PC-3 (cell line): ENCODE measurements at places on chromosomes 6 and 20.

GRCh38 chr20:1166948-1167720 is 17.6 kb downstream of the TMEM74B start:
- no peak overlapping the region for H3K27ac ChIP-seq
- H3K36me3 ChIP-seq, result peaks cover 84% of the 10 kb centered on the region
- no peak overlapping the region for H3K4me3 ChIP-seq
- no peak for DNase-seq

DNA sequence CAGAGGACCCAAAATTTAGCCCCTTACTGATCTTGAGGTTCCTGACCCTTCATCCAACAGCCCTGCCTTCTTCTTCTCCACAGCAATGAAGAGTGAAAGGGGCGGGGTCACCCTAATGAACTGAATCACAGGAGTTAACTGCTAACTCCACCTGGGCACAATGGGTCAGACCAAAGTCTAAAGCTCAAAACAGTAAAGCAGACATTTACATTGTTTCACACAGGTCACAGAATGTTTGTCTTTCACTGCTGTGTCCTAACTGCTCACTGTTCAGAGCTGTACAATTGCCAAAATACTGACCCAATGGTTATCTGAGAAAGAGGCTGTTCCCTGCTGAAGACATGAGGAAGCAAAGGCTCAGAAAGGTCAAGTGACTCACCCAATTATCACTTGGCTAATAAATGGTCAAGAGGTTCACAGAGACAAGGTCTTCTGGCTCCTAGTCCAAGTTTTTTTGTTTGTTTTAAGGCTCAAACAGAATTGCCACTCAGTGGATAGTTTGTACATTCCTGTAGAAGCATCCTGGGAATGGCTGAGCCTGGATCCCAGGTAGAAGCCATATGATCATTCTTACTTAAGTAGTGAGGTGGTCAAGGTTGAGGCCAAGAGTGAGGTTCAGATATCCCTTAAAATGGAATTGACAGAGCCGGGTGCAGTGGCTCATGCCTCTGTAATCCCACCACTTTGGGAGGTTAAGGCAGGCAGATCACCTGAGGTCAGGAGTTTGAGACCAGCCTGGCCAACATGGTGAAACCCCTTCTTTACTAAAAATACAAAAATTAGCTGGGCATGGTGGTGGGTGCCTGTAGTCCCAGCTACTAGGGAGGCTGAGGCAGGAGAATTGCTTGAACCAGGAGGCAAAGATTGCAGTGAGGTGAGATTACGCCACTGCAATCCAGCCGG is 35.1 kb upstream of the FAM83C start:
- no peaks in the 10 kb centered on the region for H3K36me3 ChIP-seq
- peaks cover 26% of the 10 kb centered on the region for H3K4me1 ChIP-seq
- no peaks in the 10 kb centered on the region for H3K27me3 ChIP-seq
- DNase-seq, result peak; percentile 30

GRCh38 chr6:80209430-80209829 is 103.0 kb downstream of the BCKDHB start:
- H3K4me3 ChIP-seq, result no peak overlapping the region
- H3K27me3 ChIP-seq, result no peaks in the 10 kb centered on the region
- H3K36me3 ChIP-seq, result no peaks in the 10 kb centered on the region
- no peak for DNase-seq

GRCh38 chr6:75283907-75284631 is 523 bp downstream of the TMEM30A start:
- H3K4me3 ChIP-seq, result peak overlapping the region; percentile 84
- no peak for DNase-seq
- peak overlapping the region; percentile 52 for H3K27ac ChIP-seq
- H3K27me3 ChIP-seq, result no peaks in the 10 kb centered on the region
- H3K4me1 ChIP-seq, result peaks cover 31% of the 10 kb centered on the region
- H3K36me3 ChIP-seq, result no peaks in the 10 kb centered on the region

DNA sequence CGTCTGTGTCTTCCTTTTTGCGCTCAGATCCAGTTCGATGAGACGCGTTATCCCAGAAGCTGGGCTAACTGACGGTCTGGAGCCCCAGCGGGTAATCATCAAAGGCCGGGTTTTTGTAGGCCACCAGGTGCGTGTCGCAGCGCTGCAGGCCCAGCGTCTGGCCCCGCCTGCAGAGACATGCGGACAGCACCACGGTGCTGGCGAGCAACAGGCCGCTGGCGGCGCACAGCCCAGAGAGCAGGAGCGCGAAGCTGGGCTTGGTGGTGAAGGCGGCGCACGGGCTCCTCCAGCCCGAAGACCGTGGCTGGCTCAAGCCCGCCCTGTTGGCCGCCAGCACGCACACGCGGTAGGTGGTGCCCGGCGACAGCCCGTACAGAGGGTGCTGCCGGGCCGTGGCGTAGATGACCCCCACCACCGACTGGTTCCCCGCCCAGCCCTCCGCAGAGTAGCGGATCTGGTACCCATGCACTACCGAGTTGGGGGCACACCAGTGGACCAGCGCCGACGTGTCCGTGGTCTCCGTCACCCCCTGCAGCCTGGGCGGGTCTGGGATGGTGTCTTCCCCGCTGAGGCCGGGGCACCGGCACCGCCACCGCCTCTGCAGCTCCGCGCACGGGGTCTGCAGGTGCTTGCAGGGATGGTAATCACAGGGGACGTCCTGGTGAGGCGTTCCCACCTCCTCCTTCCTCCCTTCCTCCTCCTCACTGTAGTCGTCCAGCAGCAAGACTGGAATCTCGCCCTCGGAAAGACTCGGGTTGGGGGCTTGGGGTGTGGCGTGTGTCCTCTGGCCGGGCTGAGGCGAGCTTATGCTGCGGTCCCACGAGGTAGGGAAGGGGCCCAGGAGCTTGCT is 12.7 kb downstream of the LRRN4 start:
- H3K36me3 ChIP-seq, result peaks cover 33% of the 10 kb centered on the region
- H3K4me1 ChIP-seq, result no peaks in the 10 kb centered on the region
- H3K4me3 ChIP-seq, result no peak overlapping the region
- H3K27ac ChIP-seq, result no peak overlapping the region

- no peak for DNase-seq
- no peak overlapping the region for H3K27ac ChIP-seq
- no peak overlapping the region for H3K4me3 ChIP-seq
- H3K36me3 ChIP-seq, result no peaks in the 10 kb centered on the region
- H3K4me1 ChIP-seq, result no peaks in the 10 kb centered on the region
These were observed 99.7 kb upstream of the EXOC2 start for GRCh38 chr6:792662-793061.

GRCh38 chr20:23079926-23080325 is 6.2 kb downstream of the CD93 start:
- H3K27ac ChIP-seq, result no peak overlapping the region
- H3K36me3 ChIP-seq, result no peaks in the 10 kb centered on the region
- no peak overlapping the region for H3K4me3 ChIP-seq
- no peak for DNase-seq

DNA sequence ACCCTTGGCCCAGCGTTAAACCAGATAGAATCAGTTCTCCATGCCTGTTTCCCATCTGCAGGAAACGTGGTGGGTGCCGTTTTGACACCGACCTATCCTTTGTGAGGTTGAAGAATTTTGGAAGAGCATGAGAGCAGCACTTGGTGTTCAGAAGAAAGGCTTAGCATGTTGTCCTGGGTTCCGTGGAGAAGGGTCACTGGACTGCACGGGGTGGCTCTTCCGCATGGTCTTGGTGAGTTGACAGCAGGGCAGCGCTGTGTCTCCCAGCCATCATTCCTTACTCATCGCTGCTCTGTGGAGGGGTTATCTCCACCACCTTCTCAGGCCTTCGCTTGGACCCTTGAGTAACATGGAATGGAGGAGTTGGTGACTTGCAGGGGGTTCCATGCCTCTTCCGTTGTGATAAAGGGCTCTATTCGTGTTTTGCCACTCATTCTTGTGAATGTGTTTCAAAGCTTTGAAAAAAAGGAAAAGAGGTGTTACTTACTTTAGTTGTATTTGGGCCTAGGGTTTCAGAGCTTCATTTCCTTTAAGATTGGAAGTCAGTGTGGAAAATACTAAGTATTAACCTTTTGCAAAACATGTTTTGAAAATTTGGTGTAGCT is 8.2 kb downstream of the HIVEP1 start:
- no peak overlapping the region for H3K27ac ChIP-seq
- H3K4me1 ChIP-seq, result no peaks in the 10 kb centered on the region
- peaks cover 8% of the 10 kb centered on the region for H3K36me3 ChIP-seq
- no peak overlapping the region for H3K4me3 ChIP-seq

DNA sequence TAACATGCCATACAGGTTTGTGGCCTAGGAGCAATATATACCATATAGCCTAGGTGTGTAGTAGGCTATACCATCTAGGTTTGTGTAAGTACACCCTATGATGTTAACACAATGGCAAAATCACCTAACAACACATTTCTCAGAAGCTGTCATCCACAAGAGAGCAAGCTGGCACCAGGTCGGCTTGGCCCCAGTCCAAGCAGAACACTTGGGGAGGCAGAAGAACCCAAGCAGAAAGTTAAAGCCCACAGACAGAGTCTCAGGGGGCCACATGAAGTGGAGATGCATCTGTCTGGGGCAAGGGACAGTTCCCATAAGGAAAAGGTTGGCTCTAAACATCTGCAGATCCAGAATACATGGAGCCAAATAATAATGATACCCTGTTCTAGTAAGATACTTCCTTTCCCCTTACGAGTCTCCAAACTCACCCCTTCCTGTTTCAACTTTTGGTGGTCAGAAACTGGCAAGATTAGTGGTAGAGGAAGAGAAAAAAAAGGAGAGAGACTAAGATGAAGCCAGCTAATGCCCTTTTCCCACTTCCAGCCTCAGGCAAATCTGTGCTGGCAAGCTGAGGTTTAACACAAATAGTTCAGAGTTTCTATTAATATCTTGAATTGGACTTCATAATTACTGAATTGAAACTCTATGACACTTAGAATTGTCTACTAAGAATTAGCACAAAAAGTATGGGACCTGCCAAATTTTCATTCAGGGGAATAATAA is 29.5 kb downstream of the TCF21 start:
- no peaks in the 10 kb centered on the region; the same call in 1 of the 2 replicates for H3K4me1 ChIP-seq
- no peak overlapping the region for H3K27ac ChIP-seq
- no peak for DNase-seq

GRCh38 chr6:116073765-116074440 is 13.2 kb upstream of the FRK start:
- H3K27me3 ChIP-seq, result no peaks in the 10 kb centered on the region
- no peaks in the 10 kb centered on the region for H3K36me3 ChIP-seq
- peak; percentile 85 for DNase-seq
- peaks cover 45% of the 10 kb centered on the region for H3K4me1 ChIP-seq
- H3K4me3 ChIP-seq, result no peak overlapping the region

- H3K27me3 ChIP-seq, result no peaks in the 10 kb centered on the region
- no peaks in the 10 kb centered on the region for H3K4me1 ChIP-seq
- H3K36me3 ChIP-seq, result no peaks in the 10 kb centered on the region
- H3K4me3 ChIP-seq, result no peak overlapping the region
These were observed 262.6 kb downstream of the NKAIN2 start for GRCh38 chr6:124066269-124066668.

- H3K27me3 ChIP-seq, result no peaks in the 10 kb centered on the region
- no peak overlapping the region for H3K27ac ChIP-seq
- no peak for DNase-seq
- no peaks in the 10 kb centered on the region for H3K36me3 ChIP-seq
These were observed 88.4 kb downstream of the VEGFA start for GRCh38 chr6:43858161-43859153.

DNA sequence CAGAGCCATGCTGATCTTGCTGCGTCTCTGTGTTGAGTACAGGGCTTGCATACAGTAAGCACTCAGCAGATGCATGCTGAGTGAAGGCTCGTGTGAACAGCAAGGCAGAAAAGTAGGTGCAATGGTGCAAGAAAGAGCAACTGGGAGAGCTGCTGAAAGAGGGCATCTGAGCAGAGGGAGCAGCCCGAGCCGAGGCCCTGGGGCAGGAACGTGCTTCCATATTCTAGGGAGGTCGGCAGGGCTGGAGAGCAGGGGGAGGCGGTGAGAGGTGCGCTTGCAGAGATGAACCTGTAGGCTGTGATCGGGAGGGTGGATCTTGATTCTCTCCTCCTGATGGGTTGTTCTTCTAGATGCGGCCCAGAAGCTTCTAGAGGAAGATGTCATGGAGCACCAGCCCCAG is 26.4 kb upstream of the STX16 start:
- peak overlapping the region; percentile 95 for H3K27ac ChIP-seq
- no peak for DNase-seq
- H3K4me1 ChIP-seq, result peaks cover 37% of the 10 kb centered on the region
- H3K36me3 ChIP-seq, result peaks cover 5% of the 10 kb centered on the region; the same call in 1 of the 2 replicates
- H3K4me3 ChIP-seq, result no peak overlapping the region
- no peaks in the 10 kb centered on the region for H3K27me3 ChIP-seq

GRCh38 chr6:131003488-131004386 is 59.3 kb downstream of the EPB41L2 start:
- no peak overlapping the region for H3K4me3 ChIP-seq
- H3K27ac ChIP-seq, result no peak overlapping the region
- H3K36me3 ChIP-seq, result no peaks in the 10 kb centered on the region; the same call in 1 of the 2 replicates
- no peak for DNase-seq

DNA sequence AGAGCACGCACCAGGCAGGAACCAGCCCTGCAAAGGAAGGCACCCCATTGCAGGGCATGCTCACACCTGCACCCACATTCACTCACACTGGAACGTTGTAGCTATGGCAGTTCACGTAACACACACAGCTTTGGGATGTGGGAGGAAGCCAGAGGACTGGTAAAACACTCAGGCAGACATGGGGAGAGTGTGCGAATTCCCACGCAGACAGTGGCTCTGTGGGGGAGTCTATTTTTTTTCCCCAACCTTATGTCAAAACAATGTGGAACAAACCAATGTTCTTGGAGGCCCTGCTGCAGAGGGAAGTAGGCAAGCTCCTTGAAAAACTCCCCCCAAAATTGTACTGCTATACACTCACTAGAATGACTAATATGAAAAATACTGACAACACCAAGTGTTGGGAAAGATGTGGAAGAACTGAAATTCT is 91.0 kb downstream of the PPP1R14C start:
- no peak overlapping the region for H3K4me3 ChIP-seq
- no peak for DNase-seq
- peaks cover 4% of the 10 kb centered on the region; the same call in 1 of the 2 replicates for H3K4me1 ChIP-seq
- no peaks in the 10 kb centered on the region for H3K27me3 ChIP-seq
- H3K27ac ChIP-seq, result no peak overlapping the region

- H3K36me3 ChIP-seq, result no peaks in the 10 kb centered on the region
- no peak for DNase-seq
- no peak overlapping the region for H3K27ac ChIP-seq
- H3K4me3 ChIP-seq, result no peak overlapping the region
These were observed 19.3 kb downstream of the PLCB1 start for GRCh38 chr20:8151372-8151771.

DNA sequence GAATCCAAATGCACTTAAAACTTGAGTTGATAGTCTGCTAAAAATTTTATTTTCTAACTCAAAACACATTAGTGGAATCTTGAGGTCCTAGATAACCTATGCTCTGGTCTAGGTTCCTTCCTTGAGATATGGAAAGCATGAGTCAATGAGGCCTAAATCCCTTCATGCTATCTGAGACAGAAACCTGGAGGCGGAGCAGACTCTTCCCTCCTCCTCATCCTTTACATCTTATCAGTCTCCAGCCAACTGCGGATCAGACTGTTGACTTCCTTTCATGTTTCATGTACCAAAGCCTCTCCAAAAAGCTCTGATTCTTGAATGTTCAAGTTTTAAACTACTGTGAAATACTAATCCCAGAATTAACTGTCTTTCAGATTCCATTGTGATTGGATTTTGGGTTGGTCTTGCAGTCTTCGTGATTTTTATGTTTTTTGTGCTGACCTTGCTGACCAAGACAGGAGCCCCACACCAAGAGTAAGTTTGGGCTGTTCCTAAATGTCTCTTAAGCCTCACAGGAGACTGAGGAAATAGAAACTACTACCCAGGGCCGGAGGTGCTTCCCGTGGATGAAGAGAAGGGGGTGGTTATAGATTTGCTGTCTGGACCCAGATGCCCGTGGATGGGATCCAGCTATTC is 29.1 kb downstream of the MRAP2 start:
- H3K27ac ChIP-seq, result no peak overlapping the region
- peaks cover 19% of the 10 kb centered on the region for H3K27me3 ChIP-seq
- no peaks in the 10 kb centered on the region for H3K4me1 ChIP-seq
- no peaks in the 10 kb centered on the region for H3K36me3 ChIP-seq
- DNase-seq, result no peak
- no peak overlapping the region for H3K4me3 ChIP-seq
